ENCODE measurements at places on chromosomes 4 and X. TPM values are rescaled to one million over a fixed set of nuclear protein-coding genes. Genes with fewer than 3 reads are reported as not detected.

The CT45A5 gene
- total RNA-seq: not detected

The AFM gene
- total RNA-seq: not detected

The ASB9 gene
- total RNA-seq: 0.57 TPM

The NSUN7 gene
- total RNA-seq: under 0.01 TPM

The DYNLT3 gene
- 47.8 TPM for total RNA-seq

The MAGEA1 gene
- 0.14 TPM for total RNA-seq

The GRSF1 gene
- 68.6 TPM for total RNA-seq

The CPZ gene
- total RNA-seq: 14.5 TPM

The ETDA gene
- not detected for total RNA-seq

The ANXA3 gene
- total RNA-seq: 17.1 TPM

The LAP3 gene
- total RNA-seq: 84.3 TPM

The FAM236D gene
- not detected for total RNA-seq

The TMSB15C gene
- total RNA-seq: 3.3 TPM

The FAM47E gene
- 1.4 TPM for total RNA-seq

The MTNR1A gene
- not detected for total RNA-seq

The TKTL1 gene
- not detected for total RNA-seq

The PARM1 gene
- total RNA-seq: 2.0 TPM

The AADAT gene
- 2.0 TPM for total RNA-seq

The FREM3 gene
- under 0.01 TPM for total RNA-seq

The LONRF3 gene
- total RNA-seq: 0.28 TPM

The IL2 gene
- total RNA-seq: not detected

The LAS1L gene
- total RNA-seq: 16.5 TPM

The FAM184B gene
- total RNA-seq: under 0.01 TPM

The ANKRD17 gene
- total RNA-seq: 35.0 TPM

The SMS gene
- total RNA-seq: 122 TPM

The COL4A5 gene
- total RNA-seq: 102 TPM

The ASB12 gene
- not detected for total RNA-seq

The TMEM150C gene
- total RNA-seq: 0.65 TPM

The IBSP gene
- total RNA-seq: not detected

The FAM241A gene
- total RNA-seq: 0.85 TPM

The EMD gene
- total RNA-seq: 21.5 TPM

The CCKAR gene
- total RNA-seq: 0.57 TPM

The FAAH2 gene
- 0.28 TPM for total RNA-seq

The SPANXA2 gene
- total RNA-seq: 0.28 TPM

The FAT1 gene
- 132 TPM for total RNA-seq

The XPNPEP2 gene
- total RNA-seq: 1.9 TPM

The TEX13B gene
- not detected for total RNA-seq

The COL4A6 gene
- 4.2 TPM for total RNA-seq
